ENCODE measurements at places on chromosomes 4 and X. TPM values are rescaled to one million over a fixed set of nuclear protein-coding genes. Genes with fewer than 3 reads are reported as not detected.

GRCh38 chr4:15902746-15903145 is 35.8 kb downstream of the FGFBP1 start:
- H3K36me3 ChIP-seq, result no peaks in the 10 kb centered on the region
- H3K27ac ChIP-seq, result no peak overlapping the region
- H3K4me3 ChIP-seq, result no peak overlapping the region
- DNase-seq, result no peak
- no peaks in the 10 kb centered on the region for H3K4me1 ChIP-seq

DNA sequence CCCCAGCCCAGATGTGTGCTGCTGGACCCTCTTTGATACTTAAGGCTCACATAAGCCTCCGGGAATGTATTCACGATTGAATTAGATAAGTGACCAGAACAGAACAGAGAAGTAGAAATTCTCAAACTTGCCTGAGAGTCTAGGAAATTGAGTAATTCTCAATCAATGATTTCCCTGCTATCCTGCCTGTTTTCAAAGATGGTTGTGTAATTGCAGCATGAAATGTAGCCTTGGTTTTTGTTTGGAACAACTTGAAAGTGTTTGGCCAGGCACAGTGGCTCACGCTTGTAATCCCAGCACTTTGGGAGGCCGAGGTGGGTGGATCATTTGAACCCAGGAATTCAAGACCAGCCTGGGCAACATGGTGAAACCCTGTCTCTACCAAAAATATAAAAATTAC is 41.2 kb downstream of the TNIP2 start:
- DNase-seq, result no peak
- H3K4me1 ChIP-seq, result peaks cover 24% of the 10 kb centered on the region
- H3K36me3 ChIP-seq, result peaks cover 32% of the 10 kb centered on the region
- H3K27me3 ChIP-seq, result peaks cover 4% of the 10 kb centered on the region

DNA sequence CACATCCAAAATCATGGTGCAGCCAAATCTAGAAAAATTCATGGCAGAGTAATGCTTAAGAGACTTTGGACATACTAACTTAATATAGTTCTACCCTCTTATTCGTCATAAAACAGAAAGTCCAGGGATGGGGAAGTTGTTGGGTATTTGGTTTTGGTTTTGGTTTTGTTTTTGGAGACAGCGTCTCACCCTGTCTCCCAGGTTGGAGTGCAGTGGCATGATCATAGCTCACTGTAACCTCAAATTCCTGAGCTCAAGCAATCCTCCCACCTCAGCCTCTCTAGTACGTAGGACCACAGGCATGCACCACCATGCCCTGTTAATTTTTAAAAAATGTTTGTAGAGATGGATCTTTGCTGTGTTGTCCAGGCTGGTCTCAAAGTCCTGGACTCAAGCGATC is 271.8 kb upstream of the TENM3 start:
- H3K36me3 ChIP-seq, result no peaks in the 10 kb centered on the region
- DNase-seq, result no peak

DNA sequence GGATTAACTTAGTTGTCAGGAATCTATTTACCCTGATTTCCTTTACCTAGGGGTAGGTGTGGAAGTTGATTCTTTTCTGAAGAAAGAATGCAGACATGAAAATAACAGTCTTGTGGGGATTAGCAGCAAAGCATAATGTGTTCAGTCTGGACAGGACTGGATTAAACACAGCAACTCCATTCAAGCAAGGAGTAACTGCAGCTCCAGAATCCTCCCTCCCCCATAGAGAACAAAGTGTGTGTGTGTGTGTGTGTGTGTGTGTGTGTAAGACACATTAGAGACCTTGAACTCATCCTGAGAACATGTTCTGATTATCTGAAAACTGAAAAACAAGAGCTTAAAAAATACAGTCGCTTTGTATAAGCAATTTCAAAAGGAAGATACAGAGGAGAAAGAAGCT is 9.3 kb downstream of the C4orf54 start:
- H3K4me1 ChIP-seq, result peaks cover 13% of the 10 kb centered on the region
- no peaks in the 10 kb centered on the region for H3K36me3 ChIP-seq
- peak overlapping the region; percentile 56 for H3K4me3 ChIP-seq
- H3K27ac ChIP-seq, result no peak overlapping the region
- peaks cover 3% of the 10 kb centered on the region for H3K27me3 ChIP-seq

GRCh38 chrX:124388562-124388961 is 42.2 kb downstream of the SH2D1A start:
- H3K27ac ChIP-seq, result no peak overlapping the region
- no peaks in the 10 kb centered on the region for H3K27me3 ChIP-seq
- H3K4me1 ChIP-seq, result no peaks in the 10 kb centered on the region

GRCh38 chrX:119669424-119670037 is 23.4 kb downstream of the SEPTIN6 start:
- no peaks in the 10 kb centered on the region for H3K36me3 ChIP-seq
- peaks cover 5% of the 10 kb centered on the region for H3K4me1 ChIP-seq
- DNase-seq, result no peak
- H3K4me3 ChIP-seq, result no peak overlapping the region
- no peak overlapping the region for H3K27ac ChIP-seq

DNA sequence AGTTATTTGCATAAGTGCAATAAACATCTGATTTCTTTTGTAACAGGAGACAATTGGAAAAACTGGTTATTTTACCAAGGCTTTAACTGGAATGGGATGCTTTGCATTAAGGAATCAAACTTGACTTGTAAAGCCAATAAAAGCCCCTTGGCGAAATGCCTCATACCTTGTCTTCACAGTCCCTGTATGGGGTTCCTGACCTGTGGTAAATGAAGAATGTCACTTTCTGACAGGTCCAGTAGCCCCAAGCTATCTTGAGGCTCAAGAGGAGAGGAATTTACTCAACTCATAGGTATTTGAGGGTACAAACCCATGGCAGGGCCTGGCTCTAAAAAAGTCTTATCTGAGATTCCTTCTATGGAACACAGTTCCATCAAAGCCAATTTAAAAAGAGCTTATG is 78.0 kb downstream of the ACOX3 start:
- peaks cover 6% of the 10 kb centered on the region for H3K27me3 ChIP-seq
- H3K36me3 ChIP-seq, result peaks cover 7% of the 10 kb centered on the region
- no peak overlapping the region for H3K4me3 ChIP-seq
- no peak overlapping the region for H3K27ac ChIP-seq
- DNase-seq, result no peak

- DNase-seq, result no peak
- H3K4me3 ChIP-seq, result no peak overlapping the region
- no peaks in the 10 kb centered on the region for H3K27me3 ChIP-seq
Measured at GRCh38 chr4:53055274-53055673, 193.2 kb downstream of the RASL11B start.

GRCh38 chr4:122908223-122908622 is 14.2 kb downstream of the NUDT6 start:
- peaks cover 4% of the 10 kb centered on the region for H3K27me3 ChIP-seq
- H3K4me1 ChIP-seq, result peaks cover 4% of the 10 kb centered on the region
- H3K4me3 ChIP-seq, result no peak overlapping the region
- H3K36me3 ChIP-seq, result peaks cover 4% of the 10 kb centered on the region
- no peak for DNase-seq
- no peak overlapping the region for H3K27ac ChIP-seq

DNA sequence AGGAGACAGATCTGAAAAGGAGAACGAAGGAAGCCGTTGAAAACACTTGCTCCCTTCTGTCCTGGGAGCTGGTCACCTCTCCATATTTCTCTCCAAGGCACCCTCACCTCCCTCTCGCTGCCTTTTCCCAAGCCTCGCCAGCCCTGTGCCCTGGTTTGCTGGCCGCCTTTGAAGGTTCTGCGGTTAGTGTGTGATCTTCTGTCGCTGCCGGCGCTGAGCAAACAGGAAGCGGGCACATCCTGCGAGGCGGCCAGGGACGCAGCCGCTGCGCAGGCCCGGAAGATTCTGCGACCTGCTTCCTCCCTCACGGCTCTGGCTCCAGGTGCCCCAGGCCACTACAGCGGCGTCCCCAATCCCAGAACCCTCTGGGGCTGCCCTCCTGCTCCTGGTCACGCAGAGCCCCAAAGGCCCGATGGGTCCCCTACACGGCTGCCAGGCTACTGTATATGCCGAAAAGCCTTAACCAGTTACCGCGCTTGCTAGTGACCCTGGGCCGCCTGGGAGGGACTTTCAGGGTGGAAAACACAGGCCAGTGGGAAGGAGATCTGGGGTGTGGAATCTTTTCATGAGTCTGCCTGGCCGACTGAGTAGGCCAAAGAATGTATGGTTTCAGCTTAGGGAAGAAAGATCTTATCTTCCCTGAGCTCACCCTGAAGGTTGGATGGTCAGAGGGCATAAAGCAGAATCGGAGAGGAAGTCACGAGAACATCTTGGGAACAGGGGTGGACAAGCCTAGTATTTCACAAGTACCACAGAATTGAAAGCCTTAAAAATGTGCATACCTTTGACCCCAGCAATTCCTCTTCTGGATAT is 2.3 kb upstream of the SASH3 start:
- H3K4me3 ChIP-seq, result no peak overlapping the region
- H3K36me3 ChIP-seq, result peaks cover 6% of the 10 kb centered on the region
- H3K27me3 ChIP-seq, result peaks cover 7% of the 10 kb centered on the region
- no peak for DNase-seq
- H3K27ac ChIP-seq, result no peak overlapping the region
- H3K4me1 ChIP-seq, result no peaks in the 10 kb centered on the region

DNA sequence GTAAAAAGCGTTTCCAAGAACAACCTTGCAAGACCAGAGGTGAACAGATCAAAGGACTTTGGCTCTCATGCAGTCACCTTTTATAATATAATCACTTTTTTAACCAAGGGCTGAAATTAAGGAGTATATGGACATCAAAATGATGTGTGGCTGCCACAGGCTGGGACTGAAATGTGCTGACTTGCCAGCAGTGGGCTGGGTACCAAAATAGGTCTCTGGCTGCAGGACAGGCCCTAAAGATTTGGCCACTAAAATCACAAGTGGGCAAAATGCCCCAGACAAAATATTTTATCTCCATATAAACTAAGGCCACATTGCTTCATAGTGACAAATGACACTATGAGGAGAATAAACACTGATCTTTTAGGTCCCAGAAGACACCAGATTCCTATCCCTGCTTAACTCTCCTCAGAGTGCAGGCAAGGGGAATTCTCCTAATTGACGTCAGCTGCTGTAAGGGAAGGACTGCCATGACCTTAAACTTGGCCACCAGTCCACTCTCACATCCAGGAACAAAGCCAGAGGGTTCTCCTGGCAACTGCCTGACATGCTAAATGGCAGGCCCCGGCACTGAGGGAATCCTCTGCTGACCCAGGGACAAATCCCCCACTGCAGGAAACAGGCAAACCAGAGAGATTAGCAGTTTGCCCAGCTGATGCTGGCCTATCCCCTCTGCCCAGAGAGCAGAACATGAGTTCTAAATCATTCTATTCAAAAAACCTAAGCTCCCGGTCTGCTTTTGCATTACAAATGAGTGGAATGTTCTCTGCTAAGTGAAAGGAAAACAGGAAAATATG is 155.8 kb downstream of the PPP3CA start:
- peaks cover 28% of the 10 kb centered on the region for H3K4me1 ChIP-seq
- peak; percentile 26 for DNase-seq
- H3K36me3 ChIP-seq, result no peaks in the 10 kb centered on the region
- no peak overlapping the region for H3K4me3 ChIP-seq
- H3K27ac ChIP-seq, result peak overlapping the region; percentile 82

- H3K4me1 ChIP-seq, result no peaks in the 10 kb centered on the region
- H3K36me3 ChIP-seq, result no peaks in the 10 kb centered on the region
- H3K27ac ChIP-seq, result no peak overlapping the region
- H3K4me3 ChIP-seq, result no peak overlapping the region
Measured at GRCh38 chr4:19375931-19376330, 875.8 kb upstream of the SLIT2 start.

DNA sequence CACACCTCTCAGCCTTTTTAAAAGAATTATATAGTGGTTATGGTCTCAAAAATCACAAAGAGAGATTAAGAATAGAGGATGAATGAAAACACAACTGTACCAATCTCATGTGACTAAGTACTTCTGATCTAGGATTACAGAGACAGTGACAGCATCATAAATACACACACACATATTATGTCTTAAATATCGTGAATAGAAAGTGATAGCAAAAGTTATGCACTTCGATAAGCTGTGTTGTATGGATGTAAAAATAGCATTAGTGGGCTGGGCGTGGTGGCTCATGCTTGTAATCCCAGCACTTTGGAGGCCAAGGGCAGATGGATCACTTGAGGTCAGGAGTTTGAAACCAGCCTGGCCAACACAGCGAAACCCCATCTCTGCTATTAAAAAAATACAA is 25.0 kb downstream of the GYPA start:
- H3K4me1 ChIP-seq, result no peaks in the 10 kb centered on the region
- no peaks in the 10 kb centered on the region for H3K36me3 ChIP-seq
- no peak overlapping the region for H3K4me3 ChIP-seq
- H3K27ac ChIP-seq, result no peak overlapping the region
- no peak for DNase-seq

GRCh38 chrX:40644176-40644575 is 3.2 kb downstream of the CXorf38 start:
- peak overlapping the region; percentile 16 for H3K4me3 ChIP-seq
- H3K27ac ChIP-seq, result no peak overlapping the region

DNA sequence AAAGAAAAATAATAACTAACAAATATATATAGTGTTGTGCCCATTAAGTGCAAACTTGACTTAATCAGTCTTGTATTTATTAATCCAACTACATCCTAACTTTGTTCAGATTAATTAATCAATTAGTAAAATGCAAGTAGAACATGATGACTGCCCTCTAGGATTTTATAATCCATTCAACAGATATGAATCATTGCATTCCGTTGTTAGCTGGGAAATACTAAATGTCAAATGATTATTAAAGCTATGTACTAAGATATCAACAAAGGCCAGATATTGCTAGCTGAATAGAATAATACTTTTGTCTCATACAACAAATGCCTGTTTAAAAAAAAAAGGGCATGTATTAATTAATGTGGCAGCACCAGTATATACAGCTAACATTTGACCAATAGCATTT is 1366.3 kb downstream of the STIM2 start:
- no peaks in the 10 kb centered on the region for H3K27me3 ChIP-seq
- no peaks in the 10 kb centered on the region for H3K4me1 ChIP-seq
- H3K36me3 ChIP-seq, result no peaks in the 10 kb centered on the region
- DNase-seq, result no peak
- no peak overlapping the region for H3K27ac ChIP-seq
- no peak overlapping the region for H3K4me3 ChIP-seq

- DNase-seq, result peak; percentile 30
- H3K27me3 ChIP-seq, result no peaks in the 10 kb centered on the region
- peaks cover 10% of the 10 kb centered on the region for H3K36me3 ChIP-seq
- H3K27ac ChIP-seq, result peak overlapping the region; percentile 80
Measured at GRCh38 chr4:76233967-76234678, 17.4 kb upstream of the FAM47E start.

- no peaks in the 10 kb centered on the region for H3K36me3 ChIP-seq
- H3K4me1 ChIP-seq, result no peaks in the 10 kb centered on the region
- H3K27ac ChIP-seq, result no peak overlapping the region
- H3K27me3 ChIP-seq, result no peaks in the 10 kb centered on the region
Measured at GRCh38 chr4:75470738-75471137, 43.5 kb downstream of the RCHY1 start.

GRCh38 chr4:88297212-88297516 is 12.8 kb upstream of the PPM1K start:
- H3K4me3 ChIP-seq, result no peak overlapping the region
- H3K27me3 ChIP-seq, result no peaks in the 10 kb centered on the region
- peaks cover 3% of the 10 kb centered on the region for H3K36me3 ChIP-seq
- no peak for DNase-seq
- no peak overlapping the region for H3K27ac ChIP-seq

- H3K27ac ChIP-seq, result no peak overlapping the region
- H3K36me3 ChIP-seq, result no peaks in the 10 kb centered on the region
- H3K27me3 ChIP-seq, result no peaks in the 10 kb centered on the region
- H3K4me3 ChIP-seq, result no peak overlapping the region
Measured at GRCh38 chr4:105520819-105521790, 31.3 kb upstream of the ARHGEF38 start.

Gene CT45A3
- not detected for total RNA-seq

Gene MTMR8
- total RNA-seq, result 3.4 TPM

Gene FAM149A
- total RNA-seq, result 0.33 TPM

Gene HMX1
- not detected for total RNA-seq

Gene NHSL2
- total RNA-seq, result 57.6 TPM

Gene RAB41
- not detected for total RNA-seq
